Activated T-cell treated with anti-CD3 and anti-CD28 coated beads for 4 hours (primary cell): ENCODE measurements at places on chromosomes 7 and 10.

- no peak for DNase-seq
Observed at GRCh38 chr10:22618078-22618785, 96.1 kb downstream of the PIP4K2A start.

- no peak for DNase-seq
Observed at GRCh38 chr7:51374936-51375335, 58.3 kb upstream of the COBL start.

GRCh38 chr10:128150045-128150493 lies 23.8 kb upstream of the MKI67 start:
- DNase-seq: peak; percentile 66

DNA sequence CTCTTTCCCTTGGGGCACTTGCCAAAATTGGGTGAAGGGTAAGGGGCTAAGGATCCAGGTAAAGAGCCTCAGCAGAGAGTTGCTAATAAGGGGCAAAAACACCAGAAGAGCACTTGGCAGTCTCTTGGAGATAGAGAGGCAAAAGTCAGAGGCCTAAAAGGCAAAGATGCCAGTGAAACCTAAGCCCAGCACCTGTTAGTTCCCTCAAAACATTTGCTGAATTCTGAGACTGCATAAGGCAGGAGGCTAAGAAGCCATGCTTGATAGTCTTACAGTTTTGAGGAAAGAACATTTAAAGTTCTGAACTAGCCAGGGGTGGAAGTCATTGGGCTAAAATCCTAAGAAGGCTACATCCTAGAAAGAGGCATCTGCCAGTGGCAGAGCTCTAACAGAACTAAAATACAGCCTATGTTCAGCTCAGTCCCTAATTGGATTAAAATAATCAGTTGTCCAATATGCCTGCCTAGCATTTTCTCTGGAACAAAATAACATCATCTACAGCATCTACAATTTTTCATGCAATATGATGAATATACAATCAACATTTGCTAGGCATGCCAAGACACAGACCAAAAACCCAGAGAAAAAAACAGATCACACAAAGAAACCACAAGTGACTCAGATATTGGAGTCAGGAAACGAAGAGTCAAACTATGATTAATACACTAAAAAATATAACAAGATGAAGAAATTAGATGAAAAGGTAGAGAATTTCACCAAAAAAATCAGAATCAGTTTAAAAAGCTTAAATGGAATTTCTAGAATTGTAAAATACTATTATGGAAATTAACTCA lies 7.7 kb downstream of the HTR7 start:
- no peak for DNase-seq

GRCh38 chr10:80927419-80928078 lies 389.8 kb downstream of the SH2D4B start:
- DNase-seq: no peak

DNA sequence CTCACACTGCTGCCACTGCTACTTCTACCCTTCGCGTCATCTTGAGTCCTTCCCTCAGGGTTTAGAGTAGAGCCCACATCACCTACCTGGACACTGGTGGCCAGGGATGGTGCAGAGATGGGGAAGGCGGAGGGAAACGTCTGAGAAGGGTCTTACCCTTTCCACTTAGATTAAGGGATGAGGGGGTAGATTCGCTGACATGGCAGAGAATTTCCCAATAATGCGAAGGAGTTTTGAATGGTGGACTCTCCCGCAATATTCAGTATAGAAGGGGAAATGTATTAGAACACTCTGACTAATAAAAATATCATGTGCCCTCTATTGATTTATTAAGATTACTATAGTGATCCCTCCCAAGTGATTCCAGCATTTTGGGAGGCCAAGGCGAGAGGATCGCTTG lies 209.5 kb upstream of the KIAA1217 start:
- DNase-seq: no peak

DNA sequence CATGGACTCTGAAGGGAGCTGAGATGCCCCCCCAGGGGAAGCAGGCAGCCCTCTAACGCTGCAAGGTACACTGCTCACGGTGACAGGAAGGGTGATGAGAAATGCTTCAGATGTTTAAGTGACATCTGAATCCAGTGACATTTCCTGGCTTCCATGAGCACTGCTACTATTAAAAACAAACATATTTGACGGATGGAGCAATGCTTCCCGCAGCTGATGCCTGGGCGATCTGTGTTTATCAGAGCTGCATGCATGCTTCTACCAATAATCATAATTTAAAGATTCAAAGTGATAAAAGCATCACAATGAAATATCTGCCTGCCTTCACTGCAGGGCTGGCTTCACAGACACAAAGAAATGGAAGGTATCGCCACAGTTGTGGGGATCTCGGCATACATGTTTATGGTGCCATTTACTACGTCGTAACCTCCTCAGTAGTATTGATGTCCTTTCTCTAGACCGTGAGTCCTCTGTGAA lies 66.1 kb upstream of the AOAH start:
- DNase-seq: no peak

DNA sequence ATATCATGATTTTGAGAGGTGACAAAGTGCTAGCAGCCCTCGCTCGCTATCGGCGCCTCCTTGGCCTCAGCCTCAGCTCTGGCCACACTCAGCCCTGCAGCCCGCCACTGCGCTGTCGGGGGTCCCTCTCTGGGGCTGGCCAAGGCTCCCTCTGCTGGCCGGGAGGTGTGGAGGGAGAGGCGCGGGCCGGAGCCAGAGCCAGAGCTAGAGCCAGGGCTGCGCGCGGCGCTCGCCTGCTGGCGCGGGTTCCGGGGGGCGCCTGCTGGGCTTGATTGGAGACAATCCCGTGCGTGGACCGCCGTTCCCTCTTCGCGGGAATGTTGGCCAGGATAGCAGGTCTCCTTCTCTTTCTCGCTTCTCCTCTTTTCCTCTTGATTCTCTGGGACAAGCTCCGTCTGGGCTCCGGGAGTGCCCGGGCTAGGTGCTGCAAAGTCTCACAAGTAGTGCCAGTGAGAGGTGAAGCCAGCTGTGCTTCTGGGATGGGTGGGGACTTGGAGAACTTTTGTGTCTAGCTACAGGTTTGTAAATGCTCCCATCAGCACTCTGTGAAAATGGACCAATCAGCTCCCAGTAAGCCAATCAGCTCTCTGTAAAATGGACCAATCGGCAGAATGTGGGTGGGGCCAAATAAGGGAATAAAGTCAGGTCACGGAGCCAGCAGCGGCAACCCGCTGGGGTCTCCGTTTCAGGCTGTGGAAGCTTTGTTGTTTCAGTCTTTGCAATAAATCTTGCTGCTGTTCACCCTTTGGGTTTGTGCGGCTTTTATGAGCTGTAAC lies 43.4 kb upstream of the ELMO1 start:
- no peak for DNase-seq
